Dermis microvascular lymphatic vessel endothelial cell (primary cell): ENCODE measurements at places on chromosomes 12 and 14.

GRCh38 chr12:52508211-52508610, 12.0 kb downstream of the KRT5 start:
- DNase-seq = no peak

GRCh38 chr14:93082576-93083001, 33.1 kb downstream of the ITPK1 start:
- no peak for DNase-seq

- peak; percentile 88 for DNase-seq
Measured at GRCh38 chr12:112303004-112303403, 79.2 kb downstream of the HECTD4 start.

DNA sequence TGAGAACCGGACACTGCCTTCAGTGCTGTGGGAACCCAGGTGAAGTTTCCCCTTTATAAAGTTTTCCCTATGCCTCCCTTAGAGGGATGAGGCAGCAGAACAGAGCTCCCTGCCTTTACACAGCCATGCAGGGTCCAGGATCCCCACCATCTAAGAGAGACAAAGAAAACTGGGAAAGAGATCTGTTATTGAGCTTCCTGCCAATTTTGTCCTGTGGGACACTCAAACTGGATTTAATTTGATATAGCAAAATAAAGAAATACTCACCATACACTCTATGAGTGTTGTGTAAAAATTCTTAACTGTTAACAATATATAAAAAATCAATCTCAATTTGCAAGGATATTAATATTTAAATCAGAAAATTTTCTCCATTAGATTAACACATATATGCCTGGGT, 69.9 kb downstream of the DRAM1 start:
- DNase-seq = no peak

DNA sequence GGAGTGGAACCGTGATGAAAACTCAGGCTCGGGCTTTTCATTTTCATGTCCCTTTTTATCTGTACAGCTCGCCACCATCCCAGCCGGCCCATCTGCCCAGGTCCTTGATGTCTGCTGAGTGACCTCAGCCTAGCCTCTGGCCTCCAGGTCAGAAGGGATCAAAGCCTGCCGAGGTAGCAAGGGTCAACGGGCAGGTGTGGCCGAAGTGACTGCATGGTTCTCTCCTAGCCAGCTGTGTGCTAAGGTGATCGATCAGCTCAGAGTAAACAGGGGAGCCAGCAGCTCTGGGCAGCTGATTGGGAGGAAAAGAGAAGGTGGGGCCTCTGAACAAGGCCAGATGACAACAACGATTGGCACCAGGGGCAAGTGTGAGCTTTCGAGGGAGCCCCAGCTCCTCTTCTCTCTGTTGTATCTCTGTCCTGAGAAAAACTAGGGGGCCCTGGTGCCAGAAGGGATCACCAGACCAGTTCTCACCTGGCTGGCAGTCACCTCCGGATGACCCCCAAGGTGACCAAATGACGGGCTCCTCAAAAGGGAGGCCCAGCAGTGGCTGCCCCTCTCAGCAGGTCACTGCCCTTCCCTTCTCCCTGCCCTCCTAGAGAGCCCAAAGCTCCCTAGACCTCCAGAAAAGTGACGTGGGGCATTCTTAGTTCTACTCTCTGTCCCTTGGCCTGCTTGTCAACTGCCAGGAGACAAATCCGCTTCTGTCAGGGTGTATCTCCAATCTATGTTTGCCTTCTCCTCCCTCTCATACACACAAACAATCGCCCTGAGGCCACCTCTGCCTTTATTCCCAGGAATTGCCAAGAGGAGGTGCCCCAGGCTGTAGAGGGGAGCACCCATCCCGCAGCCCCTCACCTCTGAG, 3.4 kb downstream of the SLC6A12 start:
- no peak for DNase-seq

DNA sequence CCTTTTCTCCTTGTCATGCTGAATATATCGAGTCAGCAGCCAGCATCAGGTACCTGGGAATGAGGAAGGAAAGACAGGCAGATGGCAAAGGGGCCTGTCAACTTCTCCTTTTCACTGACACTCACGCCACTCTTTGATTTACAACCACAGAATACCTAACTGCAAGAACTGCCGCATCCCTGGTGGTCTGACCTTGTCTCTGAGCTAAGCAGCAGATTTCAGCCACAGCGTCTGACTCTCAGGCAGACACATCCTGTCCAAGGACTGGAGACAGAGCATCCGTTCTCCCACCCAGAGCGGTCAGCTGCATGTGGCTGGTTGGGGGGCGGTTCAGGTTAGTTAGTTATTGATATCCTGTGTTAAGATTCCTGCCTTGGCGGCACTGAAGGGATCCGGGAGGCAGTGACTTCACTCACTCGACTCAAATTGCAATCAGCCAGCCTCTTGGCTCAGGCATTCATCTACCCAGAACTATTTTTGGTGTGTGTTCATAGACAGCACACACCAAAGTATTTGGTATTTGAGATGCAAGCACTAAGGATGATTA, 11.2 kb upstream of the MAP1LC3B2 start:
- peak; percentile 50 for DNase-seq

- DNase-seq = no peak
Measured at GRCh38 chr14:102565959-102566358, 26.5 kb upstream of the RCOR1 start.

GRCh38 chr12:92927055-92927435, 2.0 kb downstream of the EEA1 start:
- no peak for DNase-seq

DNA sequence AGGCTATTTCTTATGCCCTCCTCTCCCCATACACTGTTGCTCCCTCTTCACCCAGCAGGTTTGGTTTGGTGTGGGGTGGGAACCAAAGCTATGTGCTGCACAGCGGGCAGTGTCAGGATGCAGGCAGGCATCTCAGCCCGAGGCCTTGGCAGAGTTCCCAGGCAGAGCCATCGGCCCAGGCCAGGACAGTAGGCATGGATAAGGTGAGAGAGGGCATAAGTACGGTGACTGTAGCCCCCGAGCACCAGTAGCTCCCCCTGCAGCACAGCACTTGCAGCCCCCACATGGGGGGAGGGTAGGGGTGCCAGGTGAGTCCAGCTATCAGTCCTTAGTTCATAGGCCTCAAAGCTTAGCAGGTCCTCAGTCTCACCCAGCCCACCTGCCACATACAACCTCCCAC, 7.2 kb downstream of the KLHL33 start:
- DNase-seq = peak; percentile 32

- no peak for DNase-seq
Measured at GRCh38 chr14:87076146-87076545, 916.8 kb downstream of the GALC start.

- DNase-seq = no peak
Measured at GRCh38 chr12:39392154-39392925, 50.6 kb downstream of the KIF21A start.

DNA sequence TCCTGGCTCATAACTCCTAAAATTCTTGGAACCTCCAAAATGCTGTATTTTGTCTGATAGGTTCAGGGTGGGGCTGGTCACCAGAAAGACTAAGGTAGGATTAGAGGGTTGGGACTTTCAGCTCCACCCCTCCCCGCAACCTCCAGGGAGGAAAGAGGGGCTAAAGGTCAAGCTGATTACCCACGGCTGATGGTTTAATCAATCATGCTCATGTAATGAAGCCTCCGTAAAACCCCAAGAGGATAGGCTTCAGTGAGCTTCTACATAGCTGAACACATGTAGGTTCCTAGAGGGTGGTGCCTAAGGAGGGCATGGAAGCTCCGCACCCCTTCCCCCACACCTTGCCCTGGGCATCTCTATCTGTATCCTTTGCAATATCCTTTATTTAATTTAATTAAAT, 60.0 kb downstream of the DGLUCY start:
- DNase-seq = no peak

GRCh38 chr14:104432611-104433231, 146.8 kb upstream of the C14orf180 start:
- no peak for DNase-seq

DNA sequence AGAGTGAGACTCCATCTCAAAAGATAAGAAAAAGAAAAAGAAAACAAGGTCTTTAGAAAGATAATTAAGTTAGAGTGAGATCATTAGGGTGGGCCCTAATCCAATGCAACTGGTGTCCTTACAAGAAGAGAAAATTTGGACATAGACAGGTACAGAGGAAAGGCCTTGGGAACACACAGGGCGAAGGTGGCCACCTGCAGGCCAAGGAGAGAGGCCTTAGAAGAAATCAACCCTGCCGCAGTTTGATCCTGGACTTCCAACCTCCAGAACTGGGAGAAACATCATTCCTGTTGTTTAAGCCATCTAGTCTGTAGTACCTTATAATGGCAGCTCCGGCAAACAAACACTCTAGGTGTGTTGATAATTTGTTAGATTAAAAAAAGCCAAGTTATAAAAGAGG, 491.9 kb downstream of the MED13L start:
- DNase-seq = no peak

DNA sequence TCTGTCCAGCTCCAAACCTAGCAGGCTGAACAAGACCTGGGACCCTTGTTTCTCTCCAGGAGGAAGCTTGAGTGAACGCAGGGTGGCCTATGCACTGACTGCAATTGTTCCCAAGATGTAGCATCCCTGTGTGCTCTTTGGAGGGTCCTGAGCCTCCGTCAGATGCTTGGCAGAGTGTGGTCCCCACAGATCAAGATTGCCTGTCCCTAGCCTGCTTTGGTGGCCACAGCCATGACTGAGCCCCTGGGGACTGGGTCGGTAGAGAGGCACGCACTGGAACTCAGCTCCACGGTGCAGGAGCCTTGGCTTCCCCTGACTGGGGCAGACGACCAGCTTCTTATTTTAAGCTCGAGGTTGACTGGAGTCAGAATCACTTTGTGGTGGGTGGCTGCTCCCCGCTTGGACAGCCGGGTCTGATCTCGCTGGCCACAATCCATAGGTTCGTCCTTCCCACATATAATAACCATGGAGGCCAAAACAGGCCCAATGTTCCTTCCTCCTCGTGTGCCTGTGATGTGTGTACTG, 97.8 kb downstream of the LGMN start:
- DNase-seq = no peak

DNA sequence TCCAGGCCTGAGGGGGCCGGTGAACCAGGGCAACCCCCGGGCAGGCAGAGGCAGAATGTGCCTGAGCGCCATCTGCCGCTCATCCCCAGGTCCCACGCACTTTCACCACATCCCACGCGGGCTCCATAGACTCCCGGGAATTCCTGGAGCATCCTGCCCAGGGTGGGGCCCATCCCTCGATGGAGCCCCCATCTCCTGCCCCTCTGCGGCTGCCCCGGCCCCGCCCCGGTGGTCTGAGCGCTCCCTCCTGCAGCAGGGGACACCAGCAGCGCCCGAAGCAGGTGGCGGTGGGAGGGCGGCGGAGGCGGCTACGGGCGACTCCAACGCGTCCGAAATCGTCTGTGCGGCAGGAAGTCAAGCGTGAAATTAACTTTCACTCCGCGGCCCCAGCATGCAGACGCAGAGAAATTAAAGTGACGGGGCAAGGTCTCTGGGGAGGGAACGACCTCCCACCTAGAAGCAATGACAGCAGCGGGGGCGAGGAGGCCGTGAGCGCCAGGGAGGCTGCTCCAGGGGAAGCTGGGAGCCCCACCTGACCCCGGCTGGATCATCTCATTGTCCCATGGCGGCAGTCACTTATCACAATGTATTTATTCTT, 122.2 kb downstream of the NCOR2 start:
- DNase-seq = no peak

- no peak for DNase-seq
Measured at GRCh38 chr12:104707194-104707593, 250.4 kb downstream of the CHST11 start.

- DNase-seq = no peak
Measured at GRCh38 chr12:117042171-117042842, 56.9 kb downstream of the TESC start.

DNA sequence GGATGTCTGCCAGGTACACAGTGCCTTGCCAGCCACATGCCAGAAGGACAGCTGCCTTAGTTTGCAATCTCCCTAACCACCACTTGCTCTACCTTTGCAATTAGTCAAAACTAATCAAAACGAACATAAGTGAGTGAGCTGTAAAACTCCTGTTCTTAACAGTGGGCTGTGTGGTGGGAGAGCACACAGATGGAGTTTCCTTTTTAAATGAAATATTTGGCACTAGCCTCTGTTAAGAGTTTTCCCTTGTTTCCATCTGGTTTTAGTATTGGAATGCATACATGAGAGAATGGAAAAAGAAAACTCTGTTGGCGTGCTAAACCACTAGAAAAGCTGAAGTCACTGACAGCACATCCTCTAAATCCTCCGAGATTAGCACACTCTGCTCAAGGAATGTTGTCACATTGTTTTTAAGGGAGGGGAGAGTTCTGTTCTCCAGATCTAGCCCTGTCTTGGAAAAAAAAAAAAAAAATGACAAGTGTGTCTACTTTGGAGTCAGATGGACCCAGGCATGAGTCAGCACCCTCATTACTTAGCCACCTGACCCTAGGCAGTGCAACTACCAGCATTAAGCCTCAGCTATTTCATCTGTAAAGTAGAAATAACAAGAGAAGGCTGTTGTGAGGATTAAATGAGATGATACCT, 83.9 kb downstream of the STXBP6 start:
- DNase-seq = no peak

DNA sequence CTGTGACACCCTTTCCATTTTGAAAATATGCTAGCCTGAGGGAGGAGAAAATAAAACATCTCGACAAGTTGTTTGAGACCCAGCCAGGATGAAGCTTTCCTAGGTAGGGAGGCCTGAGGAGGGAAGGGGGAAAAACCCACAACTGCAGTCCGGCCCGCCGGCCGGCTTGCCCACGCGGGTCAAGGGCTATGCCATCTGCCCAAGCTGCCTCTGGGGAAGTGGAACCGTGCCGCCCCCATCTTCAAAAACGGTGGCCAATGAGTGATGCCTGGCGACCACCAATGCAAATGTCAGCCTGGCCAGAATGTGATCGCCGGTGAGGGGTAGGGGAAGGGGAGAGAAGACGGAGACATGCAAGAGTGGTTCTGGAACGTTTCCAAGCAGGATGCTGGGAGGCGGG, 263.5 kb upstream of the ALG10B start:
- DNase-seq = no peak
